ENCODE measurements at places on chromosomes 5 and 9. TPM values are rescaled to one million over a fixed set of nuclear protein-coding genes. Genes with fewer than 3 reads are reported as not detected.

DNA sequence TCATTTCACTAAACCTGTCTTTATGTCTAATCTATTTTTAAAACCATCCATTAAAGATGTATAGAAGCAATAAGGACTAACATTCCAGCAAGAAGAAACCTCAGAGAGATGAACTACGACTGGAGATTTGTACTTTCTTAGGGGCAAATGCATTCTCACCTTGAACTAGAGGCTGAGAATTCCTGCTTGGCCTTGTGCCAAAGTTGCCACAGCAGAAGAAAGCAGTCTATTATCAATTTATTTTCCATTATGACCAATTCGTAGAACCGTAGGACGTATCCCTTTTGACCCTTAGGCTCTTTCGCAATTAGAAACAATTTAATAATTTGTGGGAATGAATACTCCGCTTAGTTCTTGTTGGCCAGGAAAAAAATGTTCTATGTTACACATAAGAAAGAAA lies 1647.4 kb upstream of the CDH9 start:
- no peaks in the 10 kb centered on the region for H3K36me3 ChIP-seq
- no peak overlapping the region for H3K27ac ChIP-seq
- DNase-seq, result no peak
- no peaks in the 10 kb centered on the region for H3K4me1 ChIP-seq
- no peaks in the 10 kb centered on the region for H3K27me3 ChIP-seq

DNA sequence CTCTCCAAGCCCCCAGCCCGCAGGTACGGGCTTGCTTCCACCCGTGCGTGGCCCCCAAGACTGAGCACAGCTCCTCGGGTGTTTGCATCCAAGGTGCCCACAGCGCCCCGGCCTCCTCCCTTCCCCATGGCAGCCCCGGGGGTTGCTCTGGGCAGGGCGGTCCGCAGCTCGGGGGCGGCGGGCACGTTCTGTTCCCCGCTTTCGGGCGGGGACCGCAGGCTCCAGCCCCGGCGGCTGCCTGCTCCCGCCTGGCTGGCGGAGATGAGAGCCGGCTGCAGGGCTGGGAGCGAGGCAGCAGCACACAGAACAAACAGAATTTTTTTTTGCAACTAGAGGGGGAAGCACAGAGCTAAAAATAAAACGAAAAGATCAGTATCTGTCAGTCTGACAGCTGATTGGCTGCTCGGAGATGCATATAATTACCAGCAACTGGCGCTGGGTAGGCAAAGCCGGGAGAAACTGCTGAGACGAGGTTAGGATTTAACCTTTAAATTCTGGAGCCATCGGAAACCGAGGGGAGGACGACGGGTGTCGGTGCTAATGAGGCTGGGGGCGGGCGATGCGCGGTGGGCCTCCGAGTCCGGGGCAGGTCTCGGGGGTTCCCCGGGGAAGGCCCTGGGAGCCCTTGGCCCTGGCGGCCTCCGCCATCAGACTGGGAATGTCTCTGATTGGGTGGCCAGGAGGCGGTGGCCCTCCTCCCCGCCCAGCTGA lies 142.7 kb upstream of the IER5L start:
- H3K27me3 ChIP-seq, result no peaks in the 10 kb centered on the region
- no peak for DNase-seq
- H3K4me3 ChIP-seq, result no peak overlapping the region
- H3K27ac ChIP-seq, result no peak overlapping the region

GRCh38 chr9:113509463-113509862 lies 45.9 kb downstream of the RGS3 start:
- H3K4me3 ChIP-seq, result no peak overlapping the region
- H3K27ac ChIP-seq, result no peak overlapping the region
- no peaks in the 10 kb centered on the region for H3K27me3 ChIP-seq
- no peaks in the 10 kb centered on the region for H3K4me1 ChIP-seq
- DNase-seq, result no peak

GRCh38 chr9:137085920-137086530 lies 760 bp upstream of the MAN1B1 start:
- H3K27me3 ChIP-seq, result no peaks in the 10 kb centered on the region
- H3K27ac ChIP-seq, result peak overlapping the region; percentile 98
- H3K4me1 ChIP-seq, result peaks cover 38% of the 10 kb centered on the region
- peak overlapping the region; percentile 96 for H3K4me3 ChIP-seq

DNA sequence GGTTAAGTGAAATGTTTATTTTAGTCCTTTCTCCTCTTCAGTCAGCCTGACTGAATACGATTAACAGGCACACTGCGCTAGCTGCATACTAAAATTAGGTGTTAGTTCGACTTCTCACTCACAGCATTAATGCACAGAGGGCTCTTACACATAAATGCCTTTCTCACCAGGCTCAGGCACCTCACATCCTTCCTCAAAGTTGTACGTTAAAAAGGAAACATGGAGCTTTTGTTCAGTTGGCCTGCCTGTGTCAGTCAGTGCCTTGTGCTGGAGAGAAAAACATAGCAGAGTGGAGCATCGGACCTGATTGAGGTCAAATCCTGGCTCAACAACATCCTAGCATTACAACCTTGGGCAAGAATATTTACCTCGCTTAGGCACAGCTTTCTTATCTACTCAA lies 236.0 kb upstream of the ZNF462 start:
- no peaks in the 10 kb centered on the region for H3K36me3 ChIP-seq
- H3K27ac ChIP-seq, result no peak overlapping the region
- DNase-seq, result no peak
- no peak overlapping the region for H3K4me3 ChIP-seq

GRCh38 chr5:78985116-78985724 lies at the start of gene ARSB:
ARSB (minus strand) TSS chr5:78985310; CDS start chr5:78985248, 62 bp downstream.
- no peaks in the 10 kb centered on the region for H3K27me3 ChIP-seq
- no peak for DNase-seq
- H3K4me1 ChIP-seq, result peaks cover 34% of the 10 kb centered on the region

- H3K36me3 ChIP-seq, result no peaks in the 10 kb centered on the region
- DNase-seq, result no peak
- no peak overlapping the region for H3K4me3 ChIP-seq
- H3K27me3 ChIP-seq, result no peaks in the 10 kb centered on the region
- H3K4me1 ChIP-seq, result peaks cover 26% of the 10 kb centered on the region
- H3K27ac ChIP-seq, result no peak overlapping the region
Observed at GRCh38 chr5:142235050-142235797, 89.6 kb downstream of the SPRY4 start.

GRCh38 chr5:136420168-136420898 lies 55.0 kb upstream of the TRPC7 start:
- no peak overlapping the region for H3K27ac ChIP-seq
- no peaks in the 10 kb centered on the region for H3K4me1 ChIP-seq

- H3K4me1 ChIP-seq, result peaks cover 28% of the 10 kb centered on the region
- no peaks in the 10 kb centered on the region for H3K27me3 ChIP-seq
Observed at GRCh38 chr5:88883059-88883835, at the start of gene MEF2C. MEF2C (minus strand) TSS chr5:88883184; CDS start chr5:88823788, 59,396 bp downstream.

GRCh38 chr5:129400395-129400983 lies 59.6 kb upstream of the ADAMTS19 start:
- no peaks in the 10 kb centered on the region for H3K4me1 ChIP-seq
- no peak overlapping the region for H3K27ac ChIP-seq
- no peaks in the 10 kb centered on the region for H3K27me3 ChIP-seq
- no peak for DNase-seq
- H3K4me3 ChIP-seq, result no peak overlapping the region

- no peaks in the 10 kb centered on the region for H3K36me3 ChIP-seq
- DNase-seq, result no peak
- no peaks in the 10 kb centered on the region for H3K27me3 ChIP-seq
Observed at GRCh38 chr5:98258939-98259338, 514.5 kb upstream of the RGMB start.

DNA sequence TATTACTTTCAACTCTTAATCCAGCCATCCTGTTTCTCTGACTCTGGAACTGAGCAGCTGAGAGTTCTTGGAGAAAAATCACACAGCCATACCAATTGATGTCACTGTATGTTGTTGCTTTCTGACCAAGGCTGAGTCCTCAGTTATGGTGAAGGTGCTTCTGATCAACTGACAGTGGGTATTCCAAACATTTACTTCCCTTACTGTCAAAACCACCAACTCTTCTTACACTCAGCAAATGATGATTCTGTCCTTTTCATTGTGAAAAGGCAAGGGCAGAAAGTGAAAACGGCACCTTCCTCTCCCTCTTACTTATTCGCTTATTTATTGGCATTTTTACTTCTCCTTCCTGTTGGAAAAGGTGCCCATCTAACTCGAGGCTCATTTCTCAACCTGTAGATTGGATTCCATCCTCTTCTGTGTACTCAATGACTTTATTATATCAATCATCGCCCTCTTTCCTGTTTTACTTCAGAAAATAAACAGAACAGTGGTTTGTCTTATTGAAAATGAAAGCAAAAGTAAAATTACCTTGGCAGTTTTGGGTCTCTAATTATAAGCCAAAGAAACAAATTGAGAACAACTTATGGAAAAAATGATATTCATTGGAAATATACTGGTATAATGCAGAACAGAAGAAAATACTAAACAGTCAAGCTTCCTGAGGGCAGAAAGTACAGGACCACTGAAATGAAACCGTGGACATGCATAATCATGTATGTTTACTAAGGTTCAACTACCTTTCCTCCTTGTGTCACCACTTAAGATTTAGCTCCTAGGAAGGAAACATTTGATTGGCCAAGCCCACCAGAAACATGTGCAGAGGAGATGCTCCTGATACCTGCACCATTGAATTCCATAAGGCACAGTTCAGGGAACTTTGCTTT lies 104.5 kb upstream of the CHD1 start:
- H3K4me1 ChIP-seq, result no peaks in the 10 kb centered on the region
- no peak overlapping the region for H3K27ac ChIP-seq
- no peaks in the 10 kb centered on the region for H3K36me3 ChIP-seq

- H3K36me3 ChIP-seq, result no peaks in the 10 kb centered on the region
- no peaks in the 10 kb centered on the region for H3K27me3 ChIP-seq
- DNase-seq, result no peak
- H3K4me1 ChIP-seq, result no peaks in the 10 kb centered on the region
- no peak overlapping the region for H3K4me3 ChIP-seq
Observed at GRCh38 chr9:97517331-97518089, 16.0 kb downstream of the TMOD1 start.

DNA sequence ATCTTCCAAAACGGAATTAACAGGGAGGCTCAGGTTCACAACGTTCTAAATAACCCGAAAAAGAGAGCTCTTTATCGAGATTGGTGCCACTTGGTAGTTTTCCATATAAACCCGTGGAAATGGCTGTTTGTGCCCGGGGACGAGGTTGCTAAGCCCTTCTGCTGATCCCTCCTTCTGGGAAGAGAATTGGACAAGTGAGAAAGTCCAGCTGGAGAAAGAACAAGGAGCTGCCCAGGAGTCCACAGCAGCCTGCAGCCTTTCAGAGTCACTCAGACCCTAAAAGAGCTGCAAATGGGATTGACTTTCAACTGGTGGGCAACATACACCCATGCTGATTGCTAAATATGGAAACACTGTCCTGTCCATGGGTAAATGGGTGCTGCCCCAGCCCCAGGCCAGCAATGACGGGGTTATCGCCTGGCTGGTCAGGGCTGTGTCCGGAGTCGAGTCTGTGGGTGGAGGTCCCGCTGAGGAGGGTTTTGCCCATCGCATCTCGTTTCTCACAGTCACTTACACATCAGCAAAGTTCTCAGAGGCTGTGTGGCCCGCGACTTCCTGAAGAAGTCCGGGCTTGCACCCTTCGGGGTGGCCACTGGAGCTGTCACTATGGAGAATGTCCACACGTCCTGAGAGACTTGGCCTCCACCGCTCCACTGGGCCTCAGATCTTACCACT lies 40.7 kb upstream of the HSD17B3 start:
- peak overlapping the region; percentile 91 for H3K27ac ChIP-seq
- H3K4me1 ChIP-seq, result peaks cover 75% of the 10 kb centered on the region
- H3K27me3 ChIP-seq, result no peaks in the 10 kb centered on the region
- no peak overlapping the region for H3K4me3 ChIP-seq
- DNase-seq, result no peak

GRCh38 chr9:116112236-116112635 lies 41.4 kb upstream of the PAPPA start:
- no peaks in the 10 kb centered on the region for H3K4me1 ChIP-seq
- no peaks in the 10 kb centered on the region for H3K36me3 ChIP-seq
- H3K27me3 ChIP-seq, result peaks cover 9% of the 10 kb centered on the region
- no peak for DNase-seq
- no peak overlapping the region for H3K4me3 ChIP-seq

DNA sequence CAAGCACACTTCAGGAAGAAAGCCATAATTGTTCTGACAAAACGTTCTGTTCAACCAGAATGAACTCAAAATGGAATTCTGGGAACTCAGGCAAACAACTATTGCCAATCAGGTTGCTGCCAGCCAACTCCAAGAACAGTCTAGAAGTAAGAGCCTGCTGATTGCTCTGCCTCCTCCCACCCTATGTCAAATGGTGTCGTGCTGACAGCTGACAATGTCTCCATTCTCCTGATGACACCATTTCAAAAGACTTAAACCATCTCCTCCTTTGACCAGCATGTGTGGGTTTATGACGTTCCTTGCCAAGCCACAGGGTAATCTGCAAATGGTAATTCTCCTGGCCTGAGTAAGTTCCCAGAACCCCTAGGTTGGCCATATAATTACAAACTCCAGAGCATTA lies 21.9 kb upstream of the PLIN2 start:
- DNase-seq, result no peak
- H3K4me3 ChIP-seq, result no peak overlapping the region
- no peaks in the 10 kb centered on the region for H3K4me1 ChIP-seq
- no peak overlapping the region for H3K27ac ChIP-seq
- H3K27me3 ChIP-seq, result no peaks in the 10 kb centered on the region

- H3K36me3 ChIP-seq, result no peaks in the 10 kb centered on the region
- H3K4me3 ChIP-seq, result no peak overlapping the region
- no peak for DNase-seq
- no peaks in the 10 kb centered on the region for H3K27me3 ChIP-seq
- H3K4me1 ChIP-seq, result no peaks in the 10 kb centered on the region
Observed at GRCh38 chr5:157130925-157131324, 11.7 kb downstream of the MED7 start.

DNA sequence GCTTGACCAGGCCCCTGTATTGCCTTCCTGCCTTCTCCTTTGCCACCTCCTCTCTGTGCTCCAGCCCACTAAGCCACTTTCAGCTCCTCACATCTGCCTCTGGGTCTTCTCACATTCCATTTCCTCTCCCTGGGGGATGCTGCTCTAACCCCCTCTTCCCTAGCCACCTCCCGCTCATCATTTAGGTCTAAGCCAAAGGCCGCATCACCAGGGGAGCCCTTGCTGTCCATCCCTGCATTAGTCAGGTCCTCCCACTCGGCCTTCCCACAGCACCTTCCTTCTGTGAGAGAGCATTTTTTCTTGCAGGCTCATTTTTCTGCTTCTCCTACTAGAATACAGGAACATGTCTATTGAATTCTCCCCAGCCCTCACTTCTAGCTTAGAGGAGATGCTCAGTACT lies 72.6 kb upstream of the GALNT10 start:
- no peak overlapping the region for H3K27ac ChIP-seq
- no peak for DNase-seq
- H3K27me3 ChIP-seq, result peaks cover 3% of the 10 kb centered on the region
- H3K4me3 ChIP-seq, result no peak overlapping the region

GRCh38 chr5:34487159-34487879 lies 168.8 kb upstream of the RAI14 start:
- no peak overlapping the region for H3K4me3 ChIP-seq
- H3K36me3 ChIP-seq, result no peaks in the 10 kb centered on the region
- no peak overlapping the region for H3K27ac ChIP-seq

GRCh38 chr5:56402266-56403220 lies 169.4 kb upstream of the ANKRD55 start:
- no peak for DNase-seq
- no peaks in the 10 kb centered on the region for H3K36me3 ChIP-seq
- no peak overlapping the region for H3K4me3 ChIP-seq
- H3K27me3 ChIP-seq, result no peaks in the 10 kb centered on the region
- no peak overlapping the region for H3K27ac ChIP-seq

FSD1L gene
- total RNA-seq, result 5.5 TPM

PCDHA5 gene
- not detected for total RNA-seq

ENTPD8 gene
- total RNA-seq, result 1.7 TPM

TRPM6 gene
- total RNA-seq, result 0.44 TPM

NSMF gene
- total RNA-seq, result 81.9 TPM

TAS2R1 gene
- total RNA-seq, result not detected

PCDHA10 gene
- total RNA-seq, result 0.05 TPM

PAXX gene
- 89.0 TPM for total RNA-seq

IFNA2 gene
- total RNA-seq, result not detected

OR1J4 gene
- total RNA-seq, result not detected

PKD2L2 gene
- total RNA-seq, result not detected

Measured in HCT116 (cell line).